NT2/D1 (cell line): ENCODE measurements at places on chromosomes 6 and 20.

DNA sequence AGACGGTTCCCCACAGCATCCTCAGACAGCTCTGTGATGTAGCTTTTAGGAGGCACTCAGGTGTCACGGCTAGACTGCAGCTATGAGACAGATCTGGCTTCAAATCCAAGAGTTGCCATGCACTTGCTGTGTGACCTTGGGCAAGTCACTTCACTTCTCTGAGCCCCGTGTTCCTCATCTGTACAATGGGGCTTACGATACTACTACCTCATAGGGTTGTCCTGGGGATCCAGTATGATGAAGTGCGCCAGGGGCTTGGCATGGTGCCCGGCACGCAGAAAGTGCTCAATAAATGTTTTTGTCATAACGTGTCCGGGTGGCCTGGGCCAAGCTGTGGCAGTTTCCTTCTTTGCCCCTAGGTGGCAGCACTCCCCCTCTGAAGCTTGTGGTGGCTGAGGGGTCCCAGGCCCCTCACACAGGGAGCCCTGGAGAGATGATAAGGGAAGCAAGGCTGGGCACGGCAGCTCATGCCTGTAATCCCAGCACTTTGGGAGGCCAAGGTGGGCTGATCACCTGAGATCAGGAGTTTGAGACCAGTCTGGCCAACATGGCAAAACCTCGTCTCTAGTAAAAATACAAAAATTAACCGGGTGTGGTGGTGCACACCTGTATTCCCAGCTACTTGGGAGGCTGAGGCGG, 19.1 kb upstream of the CHMP4B start:
- DNase-seq, result no peak

DNA sequence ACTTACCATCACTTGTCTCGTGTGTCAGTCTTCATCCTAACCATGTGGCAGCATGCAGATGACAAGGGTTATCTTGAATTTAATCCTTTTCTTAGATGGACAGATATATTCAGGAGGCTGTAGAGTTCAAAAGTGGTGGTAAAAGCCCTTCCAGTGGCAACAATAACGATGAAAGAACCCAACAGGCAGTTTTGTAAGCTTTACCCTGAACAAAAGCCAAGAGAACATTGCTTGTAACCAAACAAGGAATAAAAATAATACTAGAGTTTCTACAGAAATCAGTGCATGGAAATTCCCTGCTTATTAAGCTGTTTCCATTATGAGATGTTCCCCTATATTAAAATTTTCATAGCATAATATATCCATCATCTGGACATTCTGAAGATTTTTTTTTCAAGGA, 69.7 kb downstream of the PDE7B start:
- no peak for DNase-seq

DNA sequence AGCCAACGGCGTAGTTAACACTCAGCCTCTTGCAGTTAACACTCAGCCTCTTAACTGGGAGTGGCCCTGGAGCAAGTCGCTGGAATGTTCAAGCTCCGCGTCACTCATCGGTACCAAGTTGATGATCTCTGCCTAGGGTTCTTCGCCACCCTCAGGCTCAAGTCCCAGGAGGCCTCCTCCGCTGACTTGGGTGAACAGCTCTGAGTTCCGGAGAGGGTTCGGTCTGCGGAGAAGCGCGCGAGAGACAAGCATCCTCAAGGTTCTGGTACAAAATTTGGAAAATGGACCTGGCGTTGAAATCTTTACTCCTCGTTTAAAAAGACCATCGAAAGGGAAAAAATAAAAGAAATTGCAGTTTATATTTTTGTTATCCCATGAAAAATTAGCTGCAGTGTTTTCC, 876 bp upstream of the DSP start:
- DNase-seq, result no peak

DNA sequence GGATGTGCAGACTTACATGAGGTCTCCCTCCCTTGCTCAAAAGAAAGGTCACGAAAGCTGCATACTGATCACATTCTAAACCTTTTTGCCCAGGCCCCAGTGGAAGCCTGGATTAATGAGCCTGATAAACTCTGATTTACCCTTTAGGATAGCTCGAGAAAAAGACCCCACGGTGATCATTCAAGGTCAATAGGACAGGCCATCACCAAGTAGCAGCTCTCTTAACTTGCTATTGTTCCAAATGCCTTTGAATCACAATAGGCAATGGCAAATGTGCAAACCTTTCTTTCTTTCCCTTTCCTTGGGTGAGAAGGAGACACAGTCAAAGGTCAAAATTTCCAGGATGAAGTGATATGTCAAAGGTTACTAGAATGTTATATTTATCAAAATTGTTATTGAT, 327.3 kb downstream of the HDGFL1 start:
- DNase-seq, result peak; percentile 18

DNA sequence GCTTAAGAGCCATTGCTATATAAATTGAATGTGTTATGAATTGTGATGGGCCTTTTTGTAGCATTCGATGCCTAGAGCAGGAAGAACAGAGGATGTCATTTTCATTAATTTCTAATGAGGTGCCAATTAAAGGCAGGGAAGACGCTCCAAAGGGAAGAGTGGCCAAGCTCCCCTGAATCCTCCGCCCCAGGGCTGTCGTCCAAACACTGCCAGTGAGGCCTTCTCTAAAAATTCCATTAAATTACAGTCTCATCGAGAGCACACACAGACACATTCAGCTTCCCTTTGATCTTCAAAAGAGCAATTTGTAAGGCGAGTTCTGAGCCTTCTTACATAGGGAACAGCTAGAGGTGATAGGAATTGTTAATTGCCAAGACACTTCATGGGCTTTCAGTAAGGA, 300.0 kb downstream of the ZFAND3 start:
- DNase-seq, result no peak

GRCh38 chr6:3643921-3644738, 107.4 kb downstream of the PXDC1 start:
- no peak for DNase-seq

DNA sequence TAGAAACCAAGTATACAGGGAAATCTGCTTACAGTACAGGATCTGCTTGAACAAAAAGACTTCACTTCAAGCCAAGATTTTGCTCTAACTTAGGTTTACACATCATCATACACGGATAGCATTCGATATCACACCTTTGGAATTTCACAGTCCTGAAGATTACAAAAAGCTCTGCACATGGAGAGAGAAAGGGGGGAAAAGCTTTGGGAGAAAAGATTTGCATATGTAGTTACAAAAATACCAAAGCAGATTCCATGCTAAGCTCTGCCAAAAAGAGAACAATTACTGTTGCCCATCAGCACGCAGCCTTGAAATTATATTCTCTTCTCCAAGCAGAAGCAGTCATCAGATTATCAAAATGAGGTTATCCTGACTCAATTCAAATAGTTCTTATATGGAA, 62.0 kb downstream of the HIVEP2 start:
- DNase-seq, result no peak

GRCh38 chr20:64003960-64004725, 23.2 kb downstream of the PRPF6 start:
- no peak for DNase-seq

DNA sequence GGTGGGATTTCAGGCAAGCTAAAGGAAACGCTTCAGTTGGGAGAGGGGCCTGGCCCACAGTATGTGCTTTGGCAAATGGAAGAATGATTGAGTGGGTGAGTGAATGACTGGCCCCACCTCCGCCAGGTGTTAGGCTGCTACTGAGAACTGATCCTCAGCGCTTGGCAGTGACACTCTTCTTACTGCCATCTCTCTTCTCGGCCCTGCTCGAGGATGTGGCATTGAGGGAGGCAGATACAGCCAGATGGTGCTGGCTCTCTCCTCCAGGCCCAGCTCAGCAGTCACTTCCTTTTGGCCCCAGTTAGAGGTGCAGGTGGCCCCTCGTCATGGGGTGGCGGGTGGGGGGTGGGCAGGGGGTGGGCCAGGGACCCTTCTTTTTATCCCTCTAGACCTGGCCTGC, 38.9 kb upstream of the KCNK5 start:
- DNase-seq, result no peak

GRCh38 chr20:37775200-37775599, 81.4 kb downstream of the CTNNBL1 start:
- no peak for DNase-seq

GRCh38 chr6:129592516-129593232, 117.3 kb downstream of the ARHGAP18 start:
- DNase-seq, result no peak

DNA sequence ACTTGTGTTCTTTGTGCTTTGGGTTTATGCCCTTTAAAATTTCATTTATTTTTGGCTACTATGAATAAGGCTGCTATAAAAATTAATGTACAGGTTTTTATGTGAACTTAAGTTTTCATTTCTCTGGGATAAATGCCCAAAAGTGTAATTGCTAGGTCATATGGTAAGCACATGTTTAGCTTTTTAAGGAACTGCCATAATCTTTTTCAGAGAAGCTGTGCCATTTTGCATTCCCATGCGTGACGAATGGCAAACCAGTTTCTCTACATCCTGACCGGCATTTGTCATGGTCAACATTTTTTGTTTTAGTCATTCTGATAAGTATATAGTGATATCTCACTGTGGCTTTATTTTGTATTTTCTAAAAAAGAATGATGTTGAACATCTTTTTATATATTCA, 236.0 kb upstream of the SGK1 start:
- DNase-seq, result no peak

DNA sequence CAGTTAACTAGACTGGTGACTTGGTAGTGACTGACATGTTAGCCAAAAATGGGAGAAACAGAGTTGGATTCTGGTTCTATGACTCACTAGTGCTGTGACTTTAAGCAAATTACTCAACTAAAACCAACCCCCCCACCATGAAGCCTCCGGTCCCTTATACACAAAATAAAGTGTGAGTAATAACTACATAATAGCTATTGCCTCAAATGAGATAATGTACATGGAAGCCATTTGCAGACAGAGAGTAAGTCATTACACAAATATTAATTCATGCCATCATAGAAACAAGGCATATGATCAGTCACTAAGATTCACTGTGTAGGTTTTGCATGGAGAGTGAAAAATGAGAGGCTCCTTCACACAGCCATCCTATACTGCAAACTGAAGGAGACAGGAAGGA, 111.9 kb downstream of the HIVEP2 start:
- DNase-seq, result no peak

DNA sequence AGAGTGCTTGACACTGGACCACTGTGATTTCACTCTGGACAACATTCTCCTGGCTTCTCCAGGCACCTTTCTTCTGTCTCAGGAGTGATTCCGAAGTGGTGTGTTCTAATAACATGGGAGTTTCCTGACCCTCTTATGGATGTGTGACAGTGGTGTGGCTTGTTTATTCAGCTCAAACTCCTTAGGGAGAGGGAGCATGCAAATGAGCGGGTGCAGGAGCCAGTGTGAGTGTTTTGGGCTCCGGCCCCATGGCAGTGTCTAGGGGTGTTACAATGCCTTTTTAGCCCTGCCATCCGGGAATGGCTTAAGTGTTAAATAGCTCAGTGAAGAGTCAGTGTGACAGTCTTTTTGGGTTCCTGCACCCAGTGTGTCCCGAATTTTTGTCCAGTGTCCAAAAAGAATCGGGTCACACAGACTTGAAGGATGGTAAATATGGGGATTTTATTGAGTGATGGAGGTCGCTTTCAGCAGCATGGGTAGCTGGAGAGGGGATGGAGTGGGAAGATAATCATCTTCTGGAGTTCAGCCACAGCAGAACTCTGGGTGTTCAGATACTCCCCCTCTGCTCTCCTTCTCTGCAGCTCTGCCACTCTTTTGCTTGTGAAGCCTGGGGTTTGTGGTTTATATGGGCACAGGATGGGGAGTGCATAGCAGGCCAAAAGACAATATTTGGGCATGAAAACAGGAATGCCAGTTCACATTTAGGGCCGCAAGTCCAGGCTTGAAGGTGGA, 928.9 kb upstream of the CITED2 start:
- DNase-seq, result no peak

- no peak for DNase-seq
Measured at GRCh38 chr20:38940644-38941043, 14.4 kb downstream of the FAM83D start.
